Stimulated activated CD4-positive, alpha-beta T cell treated with anti-CD3 and anti-CD28 coated beads, Interleukin-1b, Interleukin-23, amount 100 ng/mL, for 24 hours (primary cell): ENCODE measurements at places on chromosomes 2 and 18.

DNA sequence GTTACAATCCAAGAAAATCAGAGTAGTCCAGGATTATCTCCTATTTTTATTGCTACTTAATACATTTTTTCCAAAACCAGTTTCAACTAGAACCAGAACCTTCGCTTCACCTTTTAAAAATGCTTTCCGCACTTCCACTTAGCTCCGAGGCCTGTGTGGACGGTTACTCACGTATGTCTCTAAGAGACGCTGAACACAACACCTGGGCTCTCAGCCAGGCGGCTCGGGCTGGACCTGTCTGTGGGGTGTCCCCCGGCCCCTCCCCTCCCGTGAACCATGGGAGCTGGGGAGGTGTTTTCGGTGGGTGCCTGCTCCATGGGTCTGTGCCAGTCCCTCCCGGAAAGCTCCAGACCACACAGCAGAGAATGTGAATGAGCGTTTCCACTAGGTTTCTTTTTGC, 223.8 kb downstream of the GLI2 start:
- no peak for DNase-seq

DNA sequence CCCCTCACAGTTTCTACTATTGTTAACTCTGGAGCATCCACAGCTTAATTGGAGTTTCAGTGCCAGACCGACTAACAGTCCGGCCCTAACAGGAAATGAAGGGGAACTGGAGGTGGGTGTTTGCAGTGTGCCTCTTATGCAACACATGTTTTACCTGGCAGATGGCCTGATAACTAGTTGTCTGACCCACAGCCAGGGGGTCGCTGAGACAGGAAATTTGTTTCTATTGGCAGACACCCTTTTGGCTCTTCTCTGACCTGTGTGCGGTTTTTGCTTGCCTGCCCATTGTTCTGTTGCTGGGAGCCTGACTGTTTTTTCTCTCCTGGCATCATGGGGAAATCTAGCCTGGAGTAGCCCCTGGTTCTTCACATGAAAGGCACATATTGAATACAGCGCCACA, 1329.8 kb downstream of the DSC3 start:
- DNase-seq = no peak

DNA sequence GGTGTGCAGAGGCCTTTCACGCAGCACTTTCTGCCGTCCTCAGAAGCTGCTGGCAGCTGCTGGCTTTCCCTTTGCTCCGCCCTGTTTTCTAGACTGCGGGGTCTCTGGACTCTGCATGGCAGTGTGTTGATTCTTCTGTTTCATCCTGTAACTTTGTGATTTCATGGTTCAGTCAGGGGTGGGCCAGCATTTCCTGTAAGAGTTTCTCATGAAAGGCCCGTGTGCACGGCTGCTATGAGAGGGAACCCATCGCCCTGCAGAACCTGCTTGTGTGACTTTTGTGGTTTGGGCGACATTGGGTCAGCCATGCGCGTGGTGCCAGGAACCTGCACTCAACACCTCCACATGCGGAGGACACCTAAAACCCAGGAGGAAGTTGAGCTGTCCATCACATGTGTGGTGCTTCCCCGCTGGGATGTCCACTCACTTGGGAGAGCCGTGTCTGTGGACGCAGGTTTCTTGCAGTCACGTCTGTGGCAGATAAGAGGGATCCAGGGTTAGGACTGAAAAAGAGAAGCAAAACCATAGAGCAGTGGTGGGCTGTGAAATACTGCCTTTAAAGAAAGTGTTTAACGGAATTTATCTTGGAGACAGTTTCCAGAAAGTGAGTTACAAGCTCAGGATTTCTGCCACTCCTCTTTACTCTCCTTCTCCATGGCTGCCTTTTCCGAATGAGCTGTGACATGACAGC, 167.3 kb upstream of the ALKAL2 start:
- DNase-seq = no peak

DNA sequence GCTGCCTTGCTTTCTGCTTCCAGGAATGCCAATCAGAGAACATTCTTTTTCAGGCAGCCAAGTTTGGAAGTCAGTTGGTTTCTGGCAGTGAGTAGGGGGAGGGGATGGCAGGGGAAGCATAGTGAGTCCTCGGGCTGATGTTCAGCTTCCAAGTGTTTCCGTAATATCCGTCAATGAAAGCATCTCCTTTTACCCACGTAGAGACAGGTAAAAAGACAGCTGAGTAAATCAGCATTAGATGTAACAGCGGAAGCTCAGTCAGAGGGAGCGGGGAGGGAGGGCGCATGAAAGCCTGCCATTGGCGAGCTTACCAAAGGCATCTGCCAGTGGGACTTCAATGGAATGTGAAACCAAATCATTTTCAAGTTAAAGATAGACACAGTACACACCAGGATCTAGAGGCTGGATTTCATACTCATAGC, 117.1 kb upstream of the DTNA start:
- DNase-seq = no peak

DNA sequence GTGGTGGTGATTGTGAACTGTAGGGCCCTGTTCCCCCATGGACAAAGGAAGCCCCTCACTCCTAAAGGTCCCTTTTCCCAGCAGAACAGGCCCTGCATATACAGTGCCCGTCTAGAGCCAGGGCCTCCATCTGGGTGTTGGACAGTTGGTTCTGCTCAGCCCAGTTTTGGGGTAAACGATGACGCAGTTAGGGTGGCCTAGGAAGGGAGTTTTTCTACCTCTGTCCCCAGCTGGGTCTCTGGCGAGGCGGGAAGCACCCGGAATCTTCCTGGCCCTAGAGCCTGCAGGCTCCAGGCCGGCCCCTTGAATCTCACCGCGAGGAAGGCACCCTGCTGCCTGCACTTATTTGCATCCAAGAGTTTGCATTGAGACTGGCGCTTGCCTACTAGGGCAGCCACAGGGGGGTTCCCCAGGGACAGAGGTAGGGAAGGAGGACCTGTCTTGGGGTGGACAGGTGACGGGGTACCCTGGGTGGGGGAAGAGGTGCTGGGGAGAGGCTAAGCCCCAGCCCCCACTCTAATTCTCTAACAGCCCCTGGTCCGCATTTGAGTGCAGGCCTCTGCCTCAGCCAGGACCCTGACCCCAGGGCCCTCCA, 529 bp upstream of the MTA3 start:
- no peak for DNase-seq

DNA sequence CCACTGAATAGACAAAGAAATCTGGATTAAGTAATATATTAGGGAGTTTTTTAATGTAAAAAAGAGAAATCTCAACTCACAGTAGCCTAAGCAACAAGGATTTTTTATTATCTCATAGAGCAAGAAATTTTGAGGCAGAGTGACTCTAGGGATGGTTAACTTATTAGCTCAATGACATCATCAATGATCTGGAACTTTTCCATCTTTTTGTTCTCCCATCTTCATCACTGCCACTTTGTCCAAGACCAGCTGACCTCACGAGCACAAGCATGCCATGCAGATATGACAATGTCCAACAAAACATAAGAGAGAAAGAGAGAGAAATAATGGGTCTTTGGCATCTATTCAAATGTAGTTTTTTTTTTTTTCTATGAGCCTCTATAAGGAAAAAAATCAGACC, 211.8 kb upstream of the RND3 start:
- DNase-seq = no peak

- no peak for DNase-seq
Measured at GRCh38 chr2:26772064-26773001, 8.2 kb downstream of the SLC35F6 start.

DNA sequence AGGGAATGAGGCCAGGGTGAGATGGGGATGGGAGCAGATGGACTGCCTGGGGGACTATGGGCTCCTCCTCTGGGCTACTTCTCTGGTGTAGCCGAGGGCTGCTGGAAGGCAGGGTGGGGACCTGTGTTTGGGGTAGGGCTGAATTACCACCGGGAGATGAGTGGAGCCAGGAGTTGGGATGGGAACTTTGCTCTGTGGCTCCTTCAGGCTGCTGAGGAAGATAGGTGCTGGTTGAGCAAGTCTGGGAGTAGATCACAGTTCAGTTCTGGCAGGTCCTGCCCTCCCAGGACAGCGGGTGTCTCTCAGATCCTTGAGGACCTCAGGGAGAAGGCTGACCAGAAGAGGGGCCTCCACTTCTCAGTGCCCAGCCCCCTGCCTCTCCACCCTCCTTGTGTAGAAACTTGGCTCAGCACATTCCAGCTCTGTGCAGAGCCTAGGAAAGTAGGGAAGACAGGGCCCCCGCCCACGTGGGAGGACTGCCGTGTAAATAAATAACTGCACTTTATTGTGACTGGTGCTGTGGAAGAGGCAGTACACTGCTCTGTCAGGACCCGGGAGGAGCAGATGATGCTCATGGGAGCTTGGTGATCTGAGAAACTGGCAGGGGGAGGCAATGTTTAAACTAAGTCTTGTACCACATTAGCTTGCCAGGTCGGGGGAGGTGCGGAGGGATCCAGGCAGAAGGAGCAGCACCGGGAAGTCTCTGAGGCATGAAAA, 15.3 kb downstream of the TET3 start:
- no peak for DNase-seq

- no peak for DNase-seq
Measured at GRCh38 chr2:238431456-238431855, 4.7 kb downstream of the ASB1 start.

DNA sequence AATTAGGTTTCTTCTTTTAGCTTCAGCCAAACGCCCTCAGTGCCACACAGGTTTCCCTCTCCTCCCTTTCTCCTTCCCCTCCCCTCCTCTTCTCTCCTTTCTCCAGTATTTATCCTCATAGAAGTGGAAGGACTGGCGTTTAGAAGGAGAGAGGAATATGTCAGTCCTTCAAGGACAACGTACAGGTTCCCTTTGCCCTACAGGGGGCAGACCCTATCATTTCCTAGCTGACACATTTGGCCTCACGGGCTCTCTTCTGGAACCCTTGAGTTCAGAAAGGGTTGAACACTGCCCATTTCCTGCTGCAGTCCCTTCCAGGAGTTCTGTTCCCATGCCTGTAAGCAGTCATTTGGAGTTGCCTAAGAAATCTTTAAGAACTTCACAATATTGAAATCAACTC, 46.1 kb downstream of the CDCA7 start:
- no peak for DNase-seq

DNA sequence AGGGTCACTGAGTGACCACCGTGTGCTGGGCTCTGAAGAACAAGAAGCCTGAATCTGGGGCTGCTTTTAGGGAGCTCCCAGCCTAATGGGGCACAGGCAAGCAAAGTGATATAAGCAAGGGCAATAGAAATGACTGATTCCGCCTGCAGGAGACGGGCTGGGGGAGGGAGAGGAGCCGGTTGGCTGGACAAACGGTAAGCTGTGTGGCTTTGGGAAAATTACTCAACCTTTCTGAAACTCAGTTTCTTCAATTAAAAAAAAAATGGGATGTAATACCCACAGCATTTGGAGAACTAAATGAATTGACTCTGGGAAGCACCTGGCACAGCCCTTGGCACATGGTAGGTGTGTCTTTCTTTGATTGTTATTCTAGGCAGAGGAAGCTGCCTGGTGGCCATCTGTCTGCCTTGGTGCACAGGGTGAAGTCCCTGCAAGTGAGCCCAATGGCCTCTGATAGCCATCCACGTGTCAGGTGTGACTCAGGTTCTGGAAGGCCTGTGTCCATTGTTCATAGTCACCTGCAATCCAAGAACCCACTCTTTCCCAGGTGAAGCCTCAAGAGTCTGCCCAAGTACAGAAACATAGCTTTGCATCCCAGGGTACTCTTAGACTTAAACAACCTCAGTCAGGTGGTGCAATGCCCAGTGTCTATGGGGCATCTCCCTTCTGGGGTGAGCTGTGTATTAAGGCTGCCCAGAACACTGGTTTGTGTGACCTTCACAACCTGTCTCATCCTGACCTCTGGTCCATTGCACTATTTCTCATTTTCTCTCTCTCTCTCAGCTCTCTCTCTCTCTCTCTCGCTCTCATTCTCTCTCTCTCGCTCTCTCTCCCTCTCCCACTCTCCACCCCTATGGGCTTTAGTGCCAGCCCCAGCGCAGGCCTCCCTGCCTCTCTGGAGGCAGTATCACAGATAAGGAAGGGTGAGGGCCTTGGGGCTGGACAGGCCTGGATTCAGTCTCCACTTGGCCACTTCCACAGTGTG, 30.0 kb upstream of the NTSR2 start:
- no peak for DNase-seq

DNA sequence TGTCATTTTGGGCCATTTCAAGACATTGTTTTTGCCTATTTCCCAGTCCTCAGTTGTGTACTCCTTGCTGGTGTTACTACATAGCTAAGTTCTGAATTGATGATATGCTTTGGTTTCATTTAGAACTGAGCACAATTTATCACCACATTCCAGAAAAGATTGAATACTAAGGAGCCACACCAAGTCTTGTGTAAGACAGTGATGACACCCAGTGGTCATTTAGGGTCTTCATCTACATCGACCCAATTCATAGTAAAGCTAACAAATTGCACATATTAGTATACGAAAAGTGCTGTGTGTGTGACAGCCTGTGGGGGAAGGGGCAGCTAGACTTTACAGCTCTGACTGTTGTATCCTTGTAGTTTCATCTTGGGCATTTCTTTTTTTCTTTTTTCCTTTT, 10.9 kb upstream of the DLX2 start:
- DNase-seq = no peak

DNA sequence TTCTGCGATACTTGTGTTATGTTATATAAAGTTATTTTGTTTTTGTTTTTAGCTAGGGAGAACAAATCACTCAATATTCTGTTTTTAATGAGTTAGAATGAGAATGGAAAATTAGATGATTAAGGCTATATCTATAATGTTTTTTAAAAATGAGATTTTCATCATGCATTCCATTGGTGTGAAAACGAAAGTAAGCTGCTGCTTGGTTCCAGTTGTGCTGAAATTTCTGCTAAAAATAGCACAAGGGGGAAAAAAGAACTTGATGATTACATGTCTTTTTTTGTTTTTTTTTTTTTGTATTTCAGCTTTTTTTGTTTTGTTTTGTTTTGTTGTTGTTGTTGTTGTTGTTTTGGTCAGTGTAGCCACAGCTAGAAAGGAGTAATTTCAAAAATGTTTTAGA, 242.6 kb upstream of the KCNJ3 start:
- no peak for DNase-seq

GRCh38 chr2:99857867-99858444, 284.4 kb downstream of the AFF3 start:
- no peak for DNase-seq

GRCh38 chr2:157442191-157442590, 1.7 kb downstream of the CYTIP start:
- no peak for DNase-seq

DNA sequence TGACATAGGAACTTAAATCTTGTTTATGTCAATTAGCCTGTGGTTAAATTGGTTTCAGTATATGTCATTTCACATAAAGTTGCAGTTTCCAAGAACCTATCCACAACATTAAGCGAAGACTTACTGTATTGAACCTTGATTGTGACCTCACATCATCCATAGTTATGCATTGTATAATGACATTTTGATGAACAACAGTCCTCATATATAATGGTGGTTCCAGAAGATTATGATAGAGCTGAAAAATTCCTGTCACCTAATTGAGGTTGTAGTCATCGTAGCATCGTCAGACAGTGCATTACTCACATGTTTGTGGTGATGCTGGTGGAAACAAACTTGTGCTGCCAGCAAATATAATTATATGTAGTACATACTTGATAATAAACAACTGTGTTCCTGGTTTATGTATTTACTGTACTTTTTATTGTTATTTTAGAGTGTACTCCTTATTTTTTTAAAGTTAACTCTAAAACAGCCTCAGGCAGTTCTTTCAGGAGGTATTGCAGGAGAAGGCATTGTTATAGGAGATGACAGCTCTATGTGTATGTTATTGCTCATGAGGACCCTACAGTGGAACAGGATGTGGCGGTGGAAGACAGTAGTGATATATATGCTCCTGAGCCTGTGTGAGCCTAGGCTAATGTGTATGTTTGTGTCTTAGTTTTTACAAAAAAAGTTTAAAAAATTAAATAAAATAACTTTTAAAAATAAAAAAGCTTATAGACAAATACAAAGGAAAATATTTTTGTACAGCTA, 56.6 kb downstream of the UBE2E3 start:
- DNase-seq = no peak

- DNase-seq = no peak
Measured at GRCh38 chr2:99711144-99711543, 221.3 kb upstream of the REV1 start.

GRCh38 chr2:151071382-151071781, 190.3 kb downstream of the RBM43 start:
- DNase-seq = no peak
